Stimulated activated CD4-positive, alpha-beta T cell treated with anti-CD3 and anti-CD28 coated beads, Interleukin-1b, Interleukin-23, amount 100 ng/mL, for 24 hours (primary cell): ENCODE measurements at places on chromosomes 13 and 19.

- no peak for DNase-seq
Measured at GRCh38 chr19:6761053-6761676, 6.1 kb downstream of the SH2D3A start.

- no peak for DNase-seq
Measured at GRCh38 chr19:10936661-10937084, 8.1 kb downstream of the TIMM29 start.

- no peak for DNase-seq
Measured at GRCh38 chr13:113204378-113204734, 4.1 kb downstream of the PCID2 start.

DNA sequence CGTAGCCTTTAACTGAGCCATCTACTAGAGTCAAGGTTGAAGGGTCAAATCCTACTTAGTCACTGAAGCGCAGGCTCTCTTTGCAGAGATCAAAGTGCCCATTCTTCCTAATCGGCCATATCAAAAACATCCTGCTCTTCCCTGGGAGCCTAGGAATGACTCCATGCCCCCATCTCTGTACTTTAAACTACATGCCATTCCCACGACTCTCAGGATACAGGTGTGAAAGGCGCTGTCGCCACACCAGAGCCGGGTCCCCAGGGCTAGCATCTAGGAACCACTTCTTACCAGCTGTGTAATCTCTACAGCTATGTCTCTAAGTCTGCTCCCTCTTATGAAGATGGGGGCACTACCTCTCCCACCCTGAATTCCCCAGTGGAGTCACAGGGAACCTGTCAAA lies 22.3 kb downstream of the IRS2 start:
- DNase-seq = no peak

GRCh38 chr13:38763446-38764381 lies 76.8 kb downstream of the FREM2 start:
- DNase-seq = no peak

DNA sequence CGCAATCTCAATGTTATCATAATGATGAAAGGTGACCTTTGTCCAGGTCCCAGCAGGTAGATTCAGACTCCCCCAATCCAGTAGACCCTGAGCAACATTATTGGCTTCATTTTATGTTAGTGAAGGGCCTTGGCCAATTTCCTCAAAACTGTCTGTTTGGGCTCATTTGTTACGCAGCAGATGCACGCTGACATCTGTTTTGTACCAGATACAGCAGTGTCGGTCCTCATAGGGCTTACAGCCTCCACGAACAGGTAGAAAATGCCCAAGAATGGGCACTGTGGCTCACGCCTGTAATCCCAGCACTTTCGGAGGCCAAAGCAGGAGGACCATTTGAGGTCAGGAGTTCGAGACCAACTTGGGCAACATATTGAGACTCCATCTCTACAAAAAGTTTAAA lies 13.1 kb upstream of the NMRK2 start:
- DNase-seq = no peak

- no peak for DNase-seq
Measured at GRCh38 chr19:43784981-43785808, 4.4 kb upstream of the KCNN4 start.

DNA sequence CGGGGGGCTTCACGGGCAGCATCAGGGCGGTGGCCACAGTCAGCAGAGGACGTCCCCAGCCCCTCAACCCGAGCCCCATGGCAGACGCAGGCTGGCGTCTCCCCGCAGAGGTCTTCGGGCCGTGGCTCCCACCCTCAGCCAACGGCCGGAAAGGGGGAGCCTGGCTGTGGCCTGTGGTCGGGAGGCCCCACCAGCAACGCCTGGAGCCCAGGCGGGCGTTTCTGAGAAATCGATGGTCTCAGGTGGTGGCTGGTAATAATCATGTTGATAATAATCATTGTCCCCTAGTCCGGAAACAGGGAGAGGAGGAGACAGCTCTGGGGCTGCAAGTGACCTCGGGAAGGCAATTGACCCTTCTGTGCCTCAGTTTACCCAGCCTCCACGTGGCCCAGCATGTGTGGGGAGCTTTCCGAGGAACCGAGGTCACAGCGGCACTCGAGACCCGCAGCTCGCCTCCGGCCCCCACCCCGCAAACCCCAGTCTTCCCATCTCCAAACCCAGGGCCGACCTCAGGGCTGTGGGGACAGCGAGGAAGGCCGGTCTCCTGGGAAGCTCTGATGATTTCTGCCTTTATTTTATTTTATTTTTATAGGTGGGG lies at the start of gene PRSS57:
PRSS57 (minus strand) TSS at position 101 of the 598 bp plus-strand sequence; CDS start at position 79, 22 bp downstream.
- no peak for DNase-seq

DNA sequence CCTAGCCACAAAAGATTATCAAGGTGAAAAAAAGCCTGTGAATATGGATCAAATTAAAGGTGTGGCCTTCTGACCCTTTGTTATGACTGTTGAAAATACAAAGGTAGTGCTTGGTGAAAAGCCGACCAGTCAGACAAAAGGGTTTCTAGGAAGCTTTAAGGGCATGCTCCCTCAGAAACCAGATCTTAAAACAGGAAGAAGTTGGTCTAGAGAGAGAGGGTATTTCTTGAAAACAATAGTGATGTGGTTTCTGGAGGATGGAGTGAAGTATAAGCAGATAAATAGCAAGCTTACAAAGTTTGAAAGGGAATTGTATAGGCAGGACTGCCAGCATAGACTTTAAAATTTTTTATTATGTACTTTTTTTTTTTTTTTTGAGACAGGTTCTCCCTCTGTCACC lies 5.0 kb upstream of the EID2 start:
- DNase-seq = no peak

DNA sequence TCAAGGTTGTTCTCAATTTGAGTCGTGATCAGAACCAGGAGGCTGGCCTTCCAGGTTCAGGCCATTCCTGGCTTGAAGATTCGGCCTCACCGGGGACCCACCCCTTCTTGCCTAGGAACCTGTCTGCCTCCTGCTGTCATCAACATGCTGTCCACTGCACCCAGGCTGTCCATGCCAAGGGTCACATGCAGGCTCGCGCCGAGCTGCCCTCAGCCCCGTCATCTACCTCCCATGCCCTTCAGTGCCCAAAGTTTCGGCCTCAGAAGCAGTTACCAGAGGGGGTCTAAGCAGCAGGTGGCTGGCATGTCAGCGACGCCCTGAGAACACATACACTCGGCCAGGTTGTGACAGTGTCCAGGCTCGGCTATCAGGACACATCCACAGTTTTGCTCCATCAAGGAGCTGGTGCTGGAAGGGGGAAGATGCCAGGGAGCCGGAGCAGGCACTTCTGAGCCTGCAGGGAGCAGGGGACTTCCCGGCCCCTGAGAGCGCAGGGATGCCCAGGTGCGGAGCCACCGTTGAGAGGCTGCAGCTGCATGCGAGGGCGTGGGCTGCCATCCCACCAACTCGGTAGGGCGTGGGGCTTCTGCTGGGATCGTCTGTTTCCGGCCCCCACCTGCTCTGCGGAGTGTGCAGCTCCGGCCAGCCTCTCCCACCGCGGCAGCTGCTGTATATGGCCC lies 590.9 kb upstream of the SLITRK5 start:
- DNase-seq = no peak

GRCh38 chr19:49999371-50000010 lies 25.7 kb downstream of the VRK3 start:
- DNase-seq = no peak

DNA sequence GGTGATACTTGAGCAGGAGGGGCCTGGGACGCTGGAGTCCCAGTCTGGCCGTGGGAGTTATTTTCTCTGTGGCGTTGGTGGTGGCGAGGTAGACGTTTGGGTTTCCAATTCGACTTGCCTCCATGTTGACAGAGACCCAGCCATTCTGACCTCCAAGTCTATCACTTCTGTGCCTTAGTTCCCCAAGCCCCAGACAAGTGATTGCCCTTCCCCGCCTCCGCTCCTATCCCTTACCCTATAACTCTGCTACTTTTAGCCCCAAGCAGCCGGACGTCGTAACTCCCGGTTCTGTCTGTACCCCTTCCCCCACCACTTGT lies 549 bp downstream of the TIMM50 start:
- DNase-seq = no peak

DNA sequence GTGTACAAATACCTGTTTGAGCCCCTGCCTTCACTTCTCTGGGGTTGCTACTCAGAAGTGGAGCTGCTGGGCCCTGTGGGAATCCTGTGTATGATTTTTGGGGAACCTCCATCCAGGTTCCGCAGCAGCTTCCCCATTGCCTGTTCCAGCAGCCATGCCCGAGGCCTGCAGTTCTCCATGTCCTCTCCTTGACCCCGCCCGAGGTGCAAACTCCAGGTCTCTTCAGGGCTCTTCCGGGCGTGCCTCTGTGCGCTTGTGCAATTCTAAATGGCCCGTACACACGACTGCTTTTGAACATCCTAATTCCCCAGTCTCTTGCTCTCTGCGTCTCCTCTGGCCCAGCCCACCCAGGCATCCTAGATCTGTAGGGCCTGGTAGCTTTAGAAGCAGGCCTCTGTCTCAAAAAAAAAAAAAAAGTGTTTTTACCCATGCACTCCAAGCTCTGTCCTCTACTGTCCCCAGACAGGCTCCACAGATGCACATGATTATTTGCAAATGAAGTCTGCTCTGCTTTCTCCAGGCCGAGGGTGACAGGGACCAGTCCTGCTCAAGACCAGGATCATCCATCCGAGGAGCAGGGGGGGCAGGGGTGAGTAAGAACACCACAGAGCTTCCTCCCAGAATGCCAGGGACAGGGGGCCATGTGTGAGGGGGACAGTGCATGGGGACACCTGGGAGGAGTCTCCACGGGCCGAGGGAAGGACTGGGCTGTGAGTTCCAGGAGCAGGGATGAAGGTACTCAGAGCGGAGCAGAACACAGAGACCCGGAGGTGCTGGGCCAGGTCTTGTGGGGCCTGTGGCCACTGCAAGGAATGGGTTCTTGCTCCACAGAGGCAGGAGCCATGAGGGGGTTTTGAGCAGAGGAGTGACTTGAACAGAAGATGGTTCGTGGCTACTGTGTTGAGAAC lies 51.7 kb downstream of the SLC7A9 start:
- DNase-seq = no peak

- no peak for DNase-seq
Measured at GRCh38 chr13:46355088-46355468, 32.0 kb downstream of the RUBCNL start.

- no peak for DNase-seq
Measured at GRCh38 chr13:105232439-105232838, 1303.0 kb downstream of the EFNB2 start.

DNA sequence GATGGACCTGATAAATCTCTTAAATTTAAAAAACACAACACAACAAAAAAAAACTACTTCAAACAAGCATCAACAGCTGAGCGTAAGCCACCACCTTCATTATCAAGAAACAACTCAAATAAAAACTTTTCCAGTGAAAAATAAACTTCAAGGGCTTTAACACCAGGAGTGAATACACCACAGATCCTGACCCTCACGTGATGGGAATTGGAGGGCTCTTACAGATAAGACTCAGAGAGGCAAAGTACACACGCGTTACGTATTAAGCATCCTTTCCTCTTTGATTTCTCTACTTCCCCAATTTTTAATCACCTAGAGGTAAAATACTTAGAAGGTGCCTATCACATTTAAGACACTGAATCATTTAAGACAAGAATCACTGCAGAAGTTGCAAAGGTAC lies 573 bp upstream of the STARD13 start:
- no peak for DNase-seq

GRCh38 chr13:111952814-111953213 lies 114.1 kb upstream of the SOX1 start:
- DNase-seq = no peak

DNA sequence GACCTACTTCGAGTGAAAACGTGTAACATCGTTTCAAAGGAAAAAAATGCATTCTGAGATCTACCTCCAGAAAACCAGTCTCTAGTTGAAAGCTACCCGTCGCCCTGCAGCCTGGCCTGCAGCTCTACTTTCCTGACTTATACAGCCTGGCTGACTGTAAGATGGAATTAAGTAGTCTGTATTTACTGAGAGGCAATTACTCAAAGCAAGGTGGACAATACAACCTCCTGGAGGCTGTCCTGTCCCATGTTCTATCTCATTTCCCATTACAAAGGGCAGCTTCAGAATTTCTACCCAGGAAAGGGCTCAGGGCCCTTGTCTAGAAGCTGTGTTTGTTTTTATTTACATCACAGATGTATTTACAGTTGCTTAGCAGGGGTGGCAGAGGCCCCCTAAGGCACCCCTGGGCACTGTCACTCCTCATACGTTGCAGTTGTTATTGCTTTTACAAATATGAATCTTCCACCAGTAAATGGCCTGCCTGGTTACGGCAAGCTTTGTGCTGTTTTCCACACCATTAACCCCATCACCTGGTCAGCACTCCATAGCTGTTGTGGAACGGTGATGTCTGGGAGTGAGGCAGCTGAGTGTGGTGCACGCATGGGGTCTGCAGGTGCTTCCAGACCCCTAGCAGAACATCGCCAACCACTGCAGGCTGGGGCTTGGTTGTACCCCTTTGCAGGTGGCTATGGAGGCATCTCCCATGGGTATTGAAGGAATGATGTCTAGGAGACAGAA lies 46.3 kb upstream of the MTIF3 start:
- no peak for DNase-seq

DNA sequence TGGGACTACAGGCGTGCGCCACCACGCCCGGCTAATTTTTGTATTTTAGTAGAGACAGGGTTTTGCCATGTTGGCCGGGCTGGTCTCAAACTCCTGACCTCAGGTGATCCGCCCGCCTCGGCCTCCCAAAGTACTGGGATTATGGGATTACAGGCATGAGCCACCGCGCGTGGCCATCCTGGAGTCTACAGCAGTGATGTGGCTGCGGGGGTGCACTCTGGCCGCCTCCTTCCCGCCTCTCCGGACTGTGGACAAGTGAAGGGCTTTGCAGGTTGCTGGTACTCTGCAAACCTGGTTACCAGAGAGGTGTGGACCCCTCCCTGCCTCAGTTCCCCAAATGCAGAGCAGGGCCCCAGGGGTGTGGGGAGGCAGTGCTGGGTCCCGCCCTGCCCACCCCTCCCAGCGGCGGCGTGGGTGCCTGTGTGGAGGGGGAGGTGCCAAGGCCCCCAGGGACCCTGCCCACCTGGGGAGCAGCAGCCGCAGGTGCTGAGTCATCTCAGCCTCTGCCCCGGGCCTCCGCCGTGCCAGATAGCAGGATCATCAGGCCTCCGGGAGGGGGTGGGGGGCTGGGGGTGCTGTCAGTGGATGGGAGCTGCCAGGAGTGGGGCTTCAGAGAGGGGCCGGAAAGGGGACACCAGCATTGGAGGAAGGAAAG lies 23.1 kb downstream of the ARID3A start:
- no peak for DNase-seq

GRCh38 chr19:44232867-44233266 lies 20.5 kb downstream of the ZNF227 start:
- no peak for DNase-seq

GRCh38 chr19:48695743-48696352 lies at the start of gene FUT2:
FUT2 (plus strand) TSS chr19:48695971; CDS start chr19:48702957, 6,986 bp downstream.
- no peak for DNase-seq

DNA sequence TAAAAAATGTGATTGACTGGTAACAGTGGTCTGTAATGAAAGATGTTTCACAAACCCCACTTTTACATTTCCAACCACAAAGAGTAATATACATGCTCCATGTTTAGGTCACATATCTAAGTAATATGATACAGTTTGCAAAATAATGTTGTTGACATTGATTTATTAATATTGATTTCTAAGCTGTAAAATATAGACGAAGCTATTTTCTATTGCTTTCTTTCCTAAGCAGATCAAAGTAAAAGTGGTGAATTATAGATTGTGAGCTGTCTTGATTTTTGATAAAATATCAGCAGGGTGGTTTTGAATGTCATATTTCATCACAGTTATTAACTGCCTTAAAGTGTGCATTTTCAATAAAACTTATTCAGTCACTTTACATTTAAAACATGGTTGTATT lies 2292.8 kb downstream of the PCDH9 start:
- no peak for DNase-seq

- no peak for DNase-seq
Measured at GRCh38 chr13:113162783-113163685, 4.6 kb downstream of the PROZ start.
